NCI-H1417 treated with DMSO at 0.1 percent for 48 hours (cell line): ENCODE measurements at places on chromosomes 12 and 14.

GRCh38 chr12:38782359-38782758, 123.0 kb downstream of the CPNE8 start:
- no peak for DNase-seq

- no peak for DNase-seq
These were observed 146.4 kb upstream of the FOXN3 start for GRCh38 chr14:89563471-89563870.

GRCh38 chr14:43042408-43042807, 1435.7 kb downstream of the LRFN5 start:
- no peak for DNase-seq

DNA sequence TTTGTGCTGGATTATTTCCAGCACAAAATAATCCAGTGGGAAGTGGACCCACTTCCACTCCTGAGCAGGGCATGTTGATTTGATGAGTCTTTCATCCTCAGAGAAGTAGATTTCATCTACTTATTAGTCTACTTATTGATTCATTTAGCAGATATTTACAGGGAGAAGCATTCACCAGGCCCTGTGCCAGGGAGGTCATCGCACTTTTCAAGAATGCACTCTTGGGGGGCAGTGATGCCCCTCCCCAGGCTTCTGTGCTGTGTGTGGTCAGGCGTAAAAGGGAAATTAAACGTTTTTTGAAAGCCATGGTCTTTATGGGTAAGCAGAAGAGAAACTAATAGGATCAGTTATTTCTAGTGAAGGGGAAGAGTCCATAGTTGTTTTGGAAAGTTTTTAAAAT, 610.7 kb upstream of the TMEM132C start:
- no peak for DNase-seq

DNA sequence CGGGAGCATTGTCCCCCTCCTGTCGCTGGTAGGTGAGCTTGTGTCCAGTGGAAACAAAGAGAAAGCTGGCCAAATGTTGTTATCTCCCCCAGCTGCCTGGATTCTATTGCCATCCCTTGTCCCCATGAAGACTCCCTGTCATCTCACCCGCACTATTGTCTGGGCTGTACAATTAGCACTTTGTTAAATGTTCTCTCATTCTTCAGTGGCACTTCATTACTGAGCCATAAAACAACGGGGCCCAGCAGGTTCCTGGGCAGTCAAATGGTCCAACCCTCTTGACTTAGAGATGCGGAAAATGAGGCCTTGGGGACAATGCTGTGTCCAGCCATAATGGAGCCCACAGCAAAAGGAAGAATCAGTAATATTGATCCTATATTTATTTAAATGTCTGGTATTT, 13.2 kb upstream of the COL2A1 start:
- DNase-seq, result no peak

GRCh38 chr12:125454291-125454690, 389.1 kb downstream of the AACS start:
- no peak for DNase-seq

GRCh38 chr12:27014085-27014858, at the start of gene TM7SF3:
TM7SF3 (minus strand) TSS chr12:27014384; CDS start chr12:27014168, 216 bp downstream.
- peak; percentile 76 for DNase-seq

- no peak for DNase-seq
These were observed 186.6 kb upstream of the RMST start for GRCh38 chr12:97275728-97276590.

- peak; percentile 60 for DNase-seq
These were observed 694 bp upstream of the PTGES3 start for GRCh38 chr12:56688846-56689109.
